ENCODE measurements at places on chromosomes 1 and 21.

- no peak for DNase-seq
Measured at GRCh38 chr1:1052003-1052840, 21.9 kb downstream of the RNF223 start.

GRCh38 chr1:152442301-152442700, 28.2 kb upstream of the CRNN start:
- no peak for DNase-seq

DNA sequence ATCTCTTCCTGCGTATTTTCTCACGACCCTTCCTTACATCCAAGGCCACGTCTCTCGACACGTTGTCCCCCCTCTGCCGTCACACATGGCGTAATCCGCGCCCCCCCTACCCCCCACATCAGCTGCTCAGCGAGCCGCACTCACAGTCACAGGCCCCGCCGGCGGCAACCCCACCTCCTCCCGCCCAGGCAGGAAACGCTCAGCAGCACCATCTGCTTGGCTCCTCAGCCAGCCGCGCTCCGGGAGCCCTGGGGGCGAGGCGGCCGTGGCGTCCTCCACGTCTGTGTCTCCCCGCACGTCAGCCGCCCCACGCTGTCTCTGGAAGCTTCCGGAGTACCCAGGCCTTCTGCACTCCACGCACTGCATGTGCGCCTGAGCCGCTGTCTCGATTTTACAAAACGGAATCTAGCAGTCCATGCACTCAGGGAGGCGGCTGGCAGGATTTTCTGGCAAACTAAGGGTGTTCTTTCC, 64.6 kb downstream of the SIK1 start:
- DNase-seq: peak; percentile 83

GRCh38 chr1:228346731-228347130, 59.9 kb downstream of the TRIM11 start:
- DNase-seq: no peak

DNA sequence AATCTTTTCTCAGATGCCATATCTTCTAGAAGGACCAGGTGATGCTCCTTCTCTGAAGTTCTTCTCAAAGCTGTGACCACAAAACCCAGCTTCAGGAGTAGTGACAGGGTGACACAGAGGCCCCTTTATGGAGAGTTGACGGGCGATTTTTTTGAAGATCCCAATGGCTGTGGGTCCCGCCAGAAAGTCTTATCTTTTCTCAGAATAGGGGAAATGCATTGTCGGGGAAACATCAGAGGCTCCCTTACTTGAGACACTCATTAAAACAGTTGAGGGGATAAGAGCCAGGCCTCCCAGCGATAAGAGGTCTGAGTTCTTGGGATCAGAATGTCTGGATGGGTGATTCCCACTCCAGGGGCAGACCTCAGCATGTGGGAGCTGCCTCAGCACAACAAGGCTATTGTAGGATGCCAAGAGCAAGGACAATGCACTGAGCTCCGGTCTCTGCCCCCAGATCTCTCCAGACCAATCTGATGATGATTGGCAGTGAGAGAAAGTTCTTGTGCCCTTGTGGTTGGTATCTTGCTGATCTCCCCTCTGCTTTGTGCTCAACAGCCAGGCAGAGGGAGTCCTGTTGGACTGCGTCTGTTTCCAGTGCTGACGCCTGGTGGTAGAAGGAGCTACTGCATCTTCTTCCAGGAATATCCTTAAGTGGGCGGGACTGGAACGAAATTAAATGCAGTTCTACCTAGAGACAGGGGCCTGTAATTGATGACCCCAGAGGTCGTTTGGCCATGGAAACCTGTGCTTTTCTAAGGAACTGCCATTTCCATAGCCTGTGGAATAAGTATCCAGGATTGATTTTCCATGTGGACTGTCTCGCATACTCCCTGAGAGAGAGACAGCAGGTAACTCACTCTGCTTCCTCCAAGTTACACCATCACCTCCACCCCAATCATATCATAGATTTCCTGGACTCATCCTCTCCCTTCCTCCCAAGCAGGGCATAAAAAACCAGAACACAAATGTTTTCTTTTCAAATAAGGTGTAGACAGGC, 6.8 kb upstream of the ACKR1 start:
- peak; percentile 32 for DNase-seq

DNA sequence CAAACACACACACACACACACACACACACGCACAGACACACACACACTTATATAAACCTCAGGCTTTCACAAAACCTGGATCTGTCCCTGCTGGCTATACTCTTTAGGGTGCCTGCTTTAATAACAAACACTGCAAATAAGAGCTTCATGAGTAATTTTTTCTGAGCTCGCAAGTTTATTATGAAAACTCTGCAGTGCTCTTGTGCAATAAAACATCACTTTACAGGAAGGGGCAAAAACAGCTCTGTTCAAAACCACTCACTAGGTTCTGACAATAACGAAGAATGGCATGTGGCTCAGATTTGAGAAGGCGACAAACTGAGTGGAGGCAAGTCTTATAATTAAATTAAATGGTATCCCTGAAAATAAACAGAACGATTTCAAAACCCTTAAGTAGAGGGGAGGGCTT, 42.6 kb upstream of the CTPS1 start:
- no peak for DNase-seq

- no peak for DNase-seq
Measured at GRCh38 chr1:205028390-205028789, 14.6 kb upstream of the CNTN2 start.

DNA sequence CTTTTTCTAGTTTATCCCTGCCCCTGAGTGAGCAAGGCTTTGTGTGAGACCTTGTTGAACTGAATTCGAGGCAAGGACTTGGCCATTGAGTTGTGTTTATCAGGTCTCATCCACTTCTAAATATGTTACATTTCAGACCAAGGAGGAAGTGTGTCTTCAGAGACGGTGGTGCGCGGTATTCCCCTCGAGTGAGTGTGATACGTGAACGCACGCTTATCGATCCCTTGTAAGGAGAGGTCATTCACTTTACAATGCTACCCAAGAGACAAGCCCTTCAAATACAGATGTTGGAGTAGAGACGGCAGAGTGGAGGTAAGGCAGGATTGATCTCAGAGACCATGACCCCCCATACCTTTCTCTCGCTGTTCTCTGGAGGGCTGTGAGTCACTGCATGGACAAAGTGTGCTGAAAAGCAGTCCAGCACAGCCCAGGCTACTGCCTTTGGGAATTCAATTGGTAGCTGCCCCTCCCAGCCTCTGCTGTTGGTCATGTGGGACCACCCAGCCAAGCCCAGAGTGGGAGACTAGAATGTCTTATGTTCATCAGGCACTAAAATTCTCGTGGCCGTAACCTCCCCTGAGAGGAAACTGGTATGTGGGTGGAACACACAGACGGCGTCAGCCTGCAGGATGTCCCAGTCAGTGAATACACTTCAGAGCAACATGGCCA, 16.3 kb upstream of the MTARC1 start:
- no peak for DNase-seq

DNA sequence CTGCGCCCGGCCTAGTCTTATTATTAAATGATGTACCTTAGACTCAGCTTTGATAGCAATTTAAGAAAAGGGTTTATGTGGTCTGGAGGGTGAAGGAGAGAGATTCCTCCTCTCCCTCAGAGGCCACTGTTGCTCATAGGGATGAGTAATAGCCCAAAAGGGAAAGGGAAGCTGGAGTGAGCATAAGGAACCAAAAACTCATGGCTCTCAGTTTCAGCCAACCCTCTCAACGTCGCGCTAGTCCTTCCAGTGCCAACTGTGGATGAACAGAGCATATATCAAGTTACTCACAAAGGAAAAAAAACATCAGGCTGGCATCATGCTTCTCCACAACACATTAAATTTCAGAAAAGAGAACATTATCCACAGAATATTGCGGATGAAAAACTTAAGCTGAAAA, 8.3 kb upstream of the GPR89B start:
- DNase-seq: no peak

GRCh38 chr21:16619281-16619680, 889.5 kb downstream of the USP25 start:
- DNase-seq: no peak

DNA sequence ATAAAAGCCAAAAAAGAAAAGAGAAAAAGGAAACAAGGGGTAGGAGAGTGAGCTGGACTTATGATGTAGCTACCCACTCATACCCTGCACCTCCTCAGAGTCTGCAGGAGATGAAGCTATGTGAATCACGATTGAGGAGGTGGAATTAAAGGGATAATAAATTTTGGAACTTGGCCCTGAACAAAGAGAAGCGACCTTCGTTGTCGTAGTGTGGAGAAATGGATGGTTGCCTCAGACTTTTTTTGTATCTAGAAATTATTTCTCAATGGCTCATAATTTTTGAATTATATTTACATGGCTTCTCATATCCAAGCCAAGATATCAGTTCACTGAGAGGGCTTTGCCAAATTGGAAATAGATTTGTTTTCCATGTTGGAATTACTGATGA, 37.8 kb upstream of the SIPA1L2 start:
- no peak for DNase-seq

- DNase-seq: no peak
Measured at GRCh38 chr1:236484310-236484971, 39.3 kb upstream of the LGALS8 start.

- no peak for DNase-seq
Measured at GRCh38 chr1:50661626-50662025, 238.4 kb upstream of the DMRTA2 start.

- DNase-seq: no peak
Measured at GRCh38 chr1:116242741-116243140, 130.3 kb upstream of the ATP1A1 start.

DNA sequence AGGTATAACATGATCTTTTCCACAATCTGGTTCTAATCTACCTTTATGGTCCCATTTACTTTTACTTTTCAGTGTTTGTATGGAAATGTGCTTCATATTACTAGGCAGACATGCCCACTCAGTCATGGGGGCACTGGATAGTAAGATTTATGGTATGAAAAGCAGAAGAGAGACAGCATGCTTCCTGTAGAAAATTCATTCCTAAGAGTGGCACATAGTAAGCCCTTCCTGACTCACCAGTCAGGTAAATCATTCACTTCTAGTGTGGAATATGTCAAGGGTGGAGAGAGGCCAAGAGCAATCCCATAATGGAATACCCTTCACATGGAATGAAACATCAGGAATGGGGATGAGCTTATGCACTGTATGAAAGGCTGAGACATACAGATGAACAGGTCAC, 49.5 kb upstream of the BCL10 start:
- no peak for DNase-seq

GRCh38 chr1:242430956-242431355, 93.5 kb downstream of the PLD5 start:
- no peak for DNase-seq

GRCh38 chr1:153598309-153599172, 14.4 kb downstream of the S100A16 start:
- peak; percentile 30 for DNase-seq

- no peak for DNase-seq
Measured at GRCh38 chr1:53467391-53467790, 8.2 kb downstream of the DMRTB1 start.

DNA sequence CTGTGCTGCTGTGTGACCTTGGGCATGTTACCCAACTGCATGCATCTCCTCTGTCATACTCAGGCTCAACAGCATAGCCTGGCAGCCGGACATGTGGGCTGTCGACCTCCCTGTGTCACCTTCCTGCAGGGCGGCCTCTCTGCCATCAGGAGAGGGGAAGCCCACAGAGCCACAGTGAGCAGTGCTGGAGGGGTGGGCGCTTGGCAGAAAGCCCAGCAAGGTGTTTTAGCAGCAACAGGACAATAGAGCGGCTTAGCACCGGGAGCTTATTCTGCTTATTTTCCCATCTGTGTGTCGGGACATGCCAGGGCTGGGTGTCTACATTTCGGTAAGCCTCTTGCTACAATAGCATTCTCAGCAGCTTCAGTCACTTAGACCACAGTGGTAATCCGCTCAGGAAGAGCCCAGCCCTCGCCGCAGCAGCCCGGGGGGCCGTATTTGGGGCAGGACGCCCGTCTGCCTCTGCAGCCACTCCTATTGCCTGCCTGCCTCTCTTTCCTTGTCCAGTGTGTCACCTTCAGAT, 22.8 kb upstream of the CDK18 start:
- DNase-seq: peak; percentile 13

- DNase-seq: no peak
Measured at GRCh38 chr21:37530901-37531351, 164.4 kb downstream of the DYRK1A start.

GRCh38 chr1:91548376-91549040, 47.9 kb downstream of the CDC7 start:
- peak; percentile 50 for DNase-seq

GRCh38 chr1:11792106-11792505, 13.7 kb downstream of the MTHFR start:
- no peak for DNase-seq

DNA sequence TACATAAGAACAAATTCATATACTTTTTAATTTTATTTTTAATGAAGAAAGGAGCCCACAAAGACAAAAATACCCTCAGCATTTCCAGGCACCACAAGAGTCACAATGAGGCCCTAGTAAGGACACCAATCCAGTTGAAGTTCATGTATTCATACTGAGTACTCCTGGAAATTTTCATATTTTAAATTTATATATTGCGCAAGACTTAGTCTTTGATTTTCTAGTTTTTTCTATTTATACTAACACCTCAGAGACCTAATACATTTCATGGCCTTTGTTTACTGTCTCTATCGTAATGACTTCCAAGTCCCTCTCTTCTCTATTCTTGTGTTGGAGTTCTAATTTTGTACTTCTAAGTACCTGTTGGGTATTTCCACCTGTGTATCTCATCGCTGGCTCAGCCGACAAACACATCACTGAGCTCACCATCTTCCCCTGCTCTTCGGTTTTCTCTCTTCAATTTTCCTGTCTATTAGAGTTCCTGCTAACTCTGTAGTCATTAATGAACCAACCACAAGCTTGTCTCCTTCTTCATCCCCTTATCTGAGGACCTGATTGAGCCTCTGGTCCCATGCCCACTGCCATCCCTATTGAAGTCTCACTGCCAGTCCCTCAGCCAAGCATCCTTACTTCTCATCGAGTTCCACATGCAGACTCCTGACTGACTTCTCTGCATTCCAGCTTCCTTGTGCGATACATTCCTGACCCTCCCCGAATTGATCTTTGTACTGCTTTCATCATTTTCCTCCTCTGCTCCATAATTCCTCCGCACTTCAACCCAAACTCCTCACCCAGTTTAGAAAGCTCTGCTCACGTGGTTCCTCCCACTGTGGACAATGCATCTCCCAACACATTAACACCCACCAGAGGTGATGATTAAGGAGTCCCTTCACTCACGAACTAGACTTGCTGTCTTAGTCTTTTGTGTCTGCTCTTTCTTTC, 17.3 kb upstream of the IRF2BP2 start:
- DNase-seq: no peak

- no peak for DNase-seq
Measured at GRCh38 chr1:169784102-169784501, 10.6 kb downstream of the METTL18 start.

GRCh38 chr1:184890539-184890973, 83.8 kb downstream of the NIBAN1 start:
- DNase-seq: peak; percentile 87

GRCh38 chr21:36845070-36845469, 121.4 kb downstream of the HLCS start:
- DNase-seq: no peak

DNA sequence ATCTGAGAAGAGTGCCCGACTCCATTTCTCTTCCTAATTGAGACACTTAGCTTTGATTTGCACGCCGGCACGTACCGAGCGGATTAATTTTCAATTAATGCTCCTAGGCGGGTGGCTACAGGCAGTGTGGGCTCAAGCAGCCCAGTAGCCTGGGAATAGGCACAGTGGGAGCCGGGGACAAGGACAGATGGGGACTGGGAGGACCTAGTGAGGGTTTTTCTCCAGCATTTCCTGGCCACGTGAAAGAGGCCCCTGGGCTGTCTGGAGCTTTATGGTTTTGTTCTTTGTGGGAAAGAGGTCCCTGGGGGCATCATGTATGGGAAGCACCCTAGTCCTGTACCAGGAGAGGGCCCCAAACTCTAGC, 78.6 kb upstream of the CSF3R start:
- no peak for DNase-seq
